ENCODE measurements at places on chromosomes 7 and 10.

- DNase-seq: no peak
These were observed 14.4 kb downstream of the SLC26A3 start for GRCh38 chr7:107788662-107789061.

- DNase-seq: no peak
These were observed 184.5 kb downstream of the PHTF2 start for GRCh38 chr7:77982926-77983550.

DNA sequence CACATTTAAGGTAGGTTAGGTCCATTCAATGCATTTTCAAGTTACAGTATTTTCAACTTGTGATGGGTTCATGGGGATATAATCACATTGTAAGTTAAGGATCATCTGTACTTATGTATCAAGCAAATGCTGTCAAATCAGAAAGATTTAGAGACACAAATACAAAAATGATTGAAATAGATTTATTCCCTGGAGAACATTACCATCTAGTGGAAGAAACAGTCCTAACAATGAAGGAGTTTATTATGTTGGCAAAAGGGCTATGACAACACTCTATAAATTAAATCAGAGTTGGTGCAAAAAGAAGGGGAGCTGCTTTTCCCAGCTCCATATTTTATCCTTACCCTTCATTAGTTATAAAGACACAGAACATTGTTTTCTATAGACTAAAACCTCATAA lies 69.0 kb downstream of the PRSS58 start:
- DNase-seq: peak; percentile 54

DNA sequence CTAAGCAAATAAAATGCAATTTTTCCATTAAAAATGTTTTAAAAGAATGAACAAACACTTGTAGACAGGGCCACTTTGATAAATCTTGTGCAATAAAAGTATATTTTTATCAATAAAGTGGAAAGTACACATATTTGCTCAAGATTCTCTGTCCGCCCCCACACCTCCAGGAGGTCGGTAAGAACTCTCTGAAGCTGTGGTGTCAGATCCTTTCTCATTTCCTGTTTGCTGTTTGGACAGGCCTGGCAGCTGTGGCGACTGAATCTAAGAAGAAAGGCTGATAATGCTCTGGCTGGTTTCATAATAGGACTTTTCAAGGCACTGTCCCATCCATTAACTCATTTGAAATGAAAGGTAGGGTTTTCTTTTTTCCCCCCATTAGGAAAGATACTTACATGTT lies 15.3 kb upstream of the ASB4 start:
- peak; percentile 65 for DNase-seq

GRCh38 chr10:69901022-69901421 lies 99.3 kb downstream of the COL13A1 start:
- no peak for DNase-seq

GRCh38 chr10:34524369-34525091 lies 290.6 kb downstream of the PARD3 start:
- no peak for DNase-seq

GRCh38 chr10:14032406-14032998 lies 298.2 kb downstream of the FRMD4A start:
- DNase-seq: peak; percentile 17

DNA sequence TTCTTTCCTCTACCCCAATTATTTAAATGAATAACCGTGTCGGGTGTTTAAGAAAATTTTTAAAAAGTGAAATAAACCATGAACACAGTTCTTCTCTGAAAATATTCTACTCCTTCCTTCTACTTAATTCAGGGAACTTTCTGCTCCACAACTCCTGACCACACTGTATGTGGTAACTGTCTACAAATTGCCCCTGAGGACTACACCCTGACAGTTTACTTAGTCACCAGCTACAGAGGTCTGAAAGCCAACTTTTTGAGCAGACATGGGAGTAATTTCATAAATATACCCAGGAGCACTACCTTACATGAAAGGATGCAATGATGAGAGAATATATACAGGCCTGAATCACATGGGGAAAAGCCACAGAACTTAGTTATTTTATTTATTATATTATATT lies 523.2 kb upstream of the SORCS1 start:
- DNase-seq: no peak

DNA sequence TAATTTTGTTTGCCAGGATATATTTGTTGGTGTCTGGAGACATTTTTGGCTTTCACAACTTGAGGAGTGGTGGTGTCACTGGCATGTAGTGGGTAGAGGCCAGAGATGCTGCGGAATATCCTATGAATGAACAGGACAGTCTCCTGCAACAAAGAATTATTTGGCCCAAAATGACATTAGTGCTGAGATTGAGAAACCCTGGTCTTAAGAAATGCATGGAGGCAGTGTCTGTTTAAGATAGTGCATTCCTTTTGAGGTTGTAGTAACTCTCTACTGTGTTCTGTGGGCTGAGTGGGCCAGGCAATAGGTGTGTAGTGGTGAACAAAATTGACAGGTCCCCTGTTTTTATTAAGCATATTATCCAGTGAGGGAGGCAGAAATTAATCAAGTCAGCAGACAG lies 165.5 kb downstream of the CDK14 start:
- no peak for DNase-seq

GRCh38 chr7:140734729-140735128 lies 38.2 kb downstream of the NDUFB2 start:
- no peak for DNase-seq

DNA sequence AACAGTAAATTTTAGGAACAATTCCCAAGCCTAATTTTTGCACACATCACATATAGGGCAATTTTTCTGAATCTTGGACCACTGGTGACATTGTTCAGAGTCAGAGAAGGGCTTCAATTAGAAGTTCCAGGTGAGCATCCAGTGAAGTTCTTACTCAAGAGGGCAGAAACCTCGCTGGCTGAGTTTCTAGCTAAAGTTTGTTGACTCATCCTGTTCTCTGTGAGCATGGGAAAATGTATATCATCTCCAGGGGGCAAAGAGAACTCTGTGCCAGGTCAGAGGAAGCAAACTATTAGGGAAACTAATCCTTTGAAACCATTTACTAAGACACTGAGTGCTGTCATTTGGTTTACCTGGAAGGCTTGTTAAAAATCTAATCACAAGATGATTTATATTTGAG lies 695.6 kb upstream of the IGFBP3 start:
- no peak for DNase-seq

GRCh38 chr7:120360918-120361317 lies 87.9 kb downstream of the KCND2 start:
- DNase-seq: no peak

- no peak for DNase-seq
These were observed 106.7 kb downstream of the LSMEM1 start for GRCh38 chr7:112587504-112587903.

DNA sequence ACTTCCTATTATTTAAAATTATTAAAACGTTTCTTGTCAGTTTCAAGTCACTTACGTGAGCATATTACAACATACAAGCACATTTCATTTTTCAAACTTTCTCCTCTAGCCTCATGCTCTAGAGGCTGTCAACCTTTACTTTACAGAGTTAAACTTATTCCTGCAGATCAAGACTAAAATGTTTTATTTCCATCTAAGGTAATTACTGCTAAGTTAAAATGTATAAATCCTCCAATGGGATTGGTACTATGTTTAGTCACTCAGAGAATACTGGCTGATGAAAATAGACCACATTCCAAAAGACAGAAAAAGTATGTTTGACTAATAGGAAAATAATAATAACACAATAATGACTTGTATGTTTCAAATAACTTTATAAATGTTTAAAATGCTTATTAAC lies 8.4 kb upstream of the TRDMT1 start:
- no peak for DNase-seq

DNA sequence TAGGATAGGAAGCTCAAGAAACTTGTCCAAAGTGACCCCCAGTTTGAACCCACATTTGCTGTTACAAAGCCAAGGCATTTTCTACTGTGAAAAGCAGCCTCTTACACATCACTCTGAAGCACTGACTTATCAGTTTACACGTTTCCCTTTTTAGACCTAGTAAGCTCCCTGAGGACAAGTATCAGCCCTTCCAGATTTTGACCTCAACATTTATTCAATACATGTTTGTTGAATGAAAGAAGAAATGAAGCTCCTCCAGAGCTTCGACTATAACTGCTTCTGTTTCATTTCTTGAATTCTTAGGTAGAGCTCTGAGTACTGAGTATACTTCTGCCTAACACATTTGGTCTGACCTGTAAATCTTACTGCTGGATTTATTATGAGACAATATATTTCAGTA lies 2.7 kb downstream of the WASL start:
- no peak for DNase-seq

DNA sequence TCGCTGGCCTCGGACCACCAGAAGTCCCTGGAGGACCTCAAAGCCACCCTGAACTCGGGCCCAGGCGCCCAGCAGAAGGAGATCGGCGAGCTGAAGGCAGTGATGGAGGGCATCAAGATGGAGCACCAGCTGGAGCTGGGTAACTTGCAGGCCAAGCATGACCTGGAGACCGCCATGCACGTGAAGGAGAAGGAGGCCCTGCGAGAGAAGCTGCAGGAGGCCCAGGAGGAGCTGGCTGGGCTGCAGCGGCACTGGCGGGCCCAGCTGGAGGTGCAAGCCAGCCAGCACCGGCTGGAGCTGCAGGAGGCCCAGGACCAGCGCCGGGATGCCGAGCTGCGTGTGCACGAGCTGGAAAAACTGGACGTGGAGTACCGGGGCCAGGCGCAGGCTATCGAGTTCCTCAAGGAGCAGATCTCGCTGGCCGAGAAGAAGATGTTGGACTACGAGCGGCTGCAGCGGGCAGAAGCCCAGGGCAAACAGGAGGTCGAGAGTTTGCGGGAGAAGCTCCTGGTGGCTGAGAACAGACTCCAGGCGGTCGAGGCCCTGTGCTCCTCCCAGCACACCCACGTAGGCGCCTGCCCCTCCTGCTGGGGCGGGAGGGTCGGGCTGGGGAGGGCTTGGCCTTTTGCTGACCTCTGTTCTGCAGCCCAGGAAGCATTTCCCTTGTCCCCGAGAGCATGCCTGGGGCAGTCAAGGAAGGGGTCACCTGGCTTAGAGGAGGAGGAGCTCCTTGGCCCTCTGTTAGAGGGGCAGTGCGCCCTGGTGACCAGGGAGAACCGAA lies 77.3 kb upstream of the GTF2IRD1 start:
- DNase-seq: no peak

GRCh38 chr10:103547391-103547946 lies 54.0 kb downstream of the NEURL1 start:
- DNase-seq: no peak

- no peak for DNase-seq
These were observed 35.3 kb downstream of the NET1 start for GRCh38 chr10:5447611-5448071.

DNA sequence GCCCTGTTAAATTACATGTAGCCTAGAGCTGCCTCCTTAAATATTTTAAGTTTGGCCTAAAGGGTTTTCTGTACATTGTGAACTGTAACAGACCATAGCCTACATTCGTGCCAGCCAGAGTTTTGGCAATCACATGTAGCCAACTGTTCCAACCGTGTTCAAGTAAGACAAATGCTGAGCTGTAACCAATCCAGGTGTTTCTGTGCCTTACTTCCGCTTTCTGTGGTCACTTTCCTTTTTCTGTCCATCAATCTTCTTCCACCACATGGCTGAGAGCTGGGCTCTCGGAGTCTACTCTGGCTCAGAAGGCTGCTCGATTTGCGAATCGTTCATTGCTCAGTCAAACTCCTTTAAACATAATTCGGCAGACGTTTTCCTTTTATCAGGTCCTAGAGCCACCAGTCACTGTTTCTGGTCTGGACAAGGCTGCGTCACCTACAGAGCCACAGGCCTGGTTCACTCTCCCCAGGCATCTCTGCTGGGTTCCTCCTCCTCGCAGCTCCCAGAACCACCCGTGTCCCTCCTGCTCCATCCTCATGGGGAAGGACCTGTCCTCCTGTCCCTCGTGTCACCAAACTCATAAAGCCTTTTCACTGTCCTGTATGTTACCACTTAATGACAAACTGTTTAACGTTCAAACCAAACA lies 158.0 kb upstream of the RHEB start:
- DNase-seq: peak; percentile 72

GRCh38 chr10:71868192-71868697 lies 17.2 kb upstream of the PSAP start:
- peak; percentile 89 for DNase-seq

GRCh38 chr7:38335128-38335491 lies 61.7 kb upstream of the TARP start:
- no peak for DNase-seq

DNA sequence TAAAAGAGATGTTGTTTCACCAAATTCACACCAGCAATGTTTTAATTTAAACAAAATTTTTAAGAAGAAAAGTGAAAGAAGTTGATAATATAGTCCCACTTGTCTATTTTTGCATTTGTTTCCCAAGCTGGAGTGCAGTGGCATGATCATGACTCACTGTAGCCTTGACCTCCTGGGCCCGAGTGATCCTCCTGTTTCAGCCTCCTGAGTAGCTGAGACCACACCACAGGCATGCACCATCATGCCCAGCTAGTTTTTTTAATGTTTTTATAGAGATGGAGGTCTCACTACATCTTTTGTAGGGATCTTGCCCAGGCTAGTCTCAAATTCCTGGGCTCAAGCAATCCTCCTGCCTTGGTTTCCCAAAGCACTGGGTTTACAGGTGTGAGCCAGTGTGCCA lies 14.1 kb upstream of the NDUFA5 start:
- DNase-seq: no peak

DNA sequence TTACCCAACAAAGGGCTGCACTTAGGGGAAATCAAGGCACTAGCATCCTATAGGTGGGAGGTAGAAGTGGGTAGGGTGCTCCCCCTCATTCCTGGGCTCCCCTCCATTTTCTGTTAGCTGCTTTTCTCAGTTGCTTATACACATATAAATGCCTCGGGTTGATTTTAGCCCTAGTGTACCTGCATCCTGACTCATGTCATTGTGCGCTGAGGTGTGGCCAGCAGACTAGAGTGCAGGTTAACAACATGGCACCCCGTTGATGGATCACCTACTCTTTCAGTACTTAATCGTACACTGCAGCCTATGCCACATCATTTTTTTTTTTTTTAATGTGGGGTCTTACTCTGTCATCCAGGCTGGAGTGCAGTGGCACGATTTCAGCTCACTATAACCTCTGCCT lies 144.0 kb upstream of the ITGB1 start:
- no peak for DNase-seq

- no peak for DNase-seq
These were observed 12.7 kb downstream of the ANK3 start for GRCh38 chr10:60377042-60377352.

DNA sequence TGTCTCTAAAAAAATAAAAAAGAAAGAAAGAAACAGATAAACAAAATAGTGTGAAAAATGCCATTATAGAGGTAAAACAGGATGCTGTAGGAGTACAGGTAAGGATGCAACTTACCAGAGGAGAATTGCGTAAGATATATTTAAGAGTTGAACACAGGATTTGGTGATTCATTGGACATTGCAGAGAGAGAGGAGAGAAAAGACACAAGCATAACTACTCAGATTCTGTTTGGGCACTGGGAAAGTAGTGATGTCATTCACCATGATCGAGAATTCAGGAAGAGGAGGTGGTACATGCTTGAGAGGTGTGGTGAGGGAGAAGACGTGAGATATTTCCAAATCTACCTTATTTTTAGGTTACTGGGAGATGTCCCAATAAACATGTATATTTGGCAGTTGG lies 97.6 kb downstream of the AASS start:
- no peak for DNase-seq

DNA sequence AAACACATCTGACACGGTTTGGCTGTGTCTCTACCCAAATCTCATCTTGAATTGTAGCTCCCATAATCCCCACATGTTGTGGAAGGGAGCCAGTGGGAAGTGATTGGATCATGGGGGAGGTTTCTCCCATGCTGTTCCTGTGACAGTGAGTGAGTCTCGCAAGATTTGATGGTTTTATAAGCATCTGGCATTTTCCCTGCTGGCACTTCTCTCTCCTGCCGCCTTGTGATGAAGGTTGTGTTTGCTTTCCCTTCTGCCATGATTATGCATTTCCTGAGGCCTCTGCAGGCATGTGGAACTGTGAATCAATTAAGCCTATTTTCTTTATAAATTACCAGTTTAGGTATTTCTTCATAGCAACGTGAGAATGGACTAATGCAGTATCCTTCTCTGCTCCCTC lies 5.9 kb upstream of the HTR5A start:
- DNase-seq: no peak

All from common myeloid progenitor, CD34-positive (primary cell).